ENCODE measurements at places on chromosomes 6 and 20.
A peak's percentile ranks its signal among the peaks of the same experiment; 100 is the strongest.

DNA sequence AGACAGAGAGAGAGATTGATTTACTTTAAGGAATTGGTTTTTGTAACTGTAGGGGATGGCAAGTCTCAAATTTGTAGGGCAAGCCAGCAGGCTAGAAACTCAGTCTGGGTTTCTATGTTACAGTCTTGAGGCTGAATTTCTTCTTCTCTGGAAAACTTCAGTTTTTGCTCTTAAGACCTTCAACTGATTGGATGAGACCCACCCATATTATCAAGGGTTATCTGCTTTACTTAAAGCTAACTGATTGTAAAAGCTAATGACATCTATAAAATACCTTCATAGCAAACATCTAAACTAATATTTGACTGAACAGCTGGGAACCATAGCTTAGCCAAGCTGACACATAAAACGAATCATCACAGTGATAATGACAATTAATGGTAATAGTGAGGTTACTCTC lies 22.4 kb downstream of the SLC35F1 start:
- DNase-seq: no peak

DNA sequence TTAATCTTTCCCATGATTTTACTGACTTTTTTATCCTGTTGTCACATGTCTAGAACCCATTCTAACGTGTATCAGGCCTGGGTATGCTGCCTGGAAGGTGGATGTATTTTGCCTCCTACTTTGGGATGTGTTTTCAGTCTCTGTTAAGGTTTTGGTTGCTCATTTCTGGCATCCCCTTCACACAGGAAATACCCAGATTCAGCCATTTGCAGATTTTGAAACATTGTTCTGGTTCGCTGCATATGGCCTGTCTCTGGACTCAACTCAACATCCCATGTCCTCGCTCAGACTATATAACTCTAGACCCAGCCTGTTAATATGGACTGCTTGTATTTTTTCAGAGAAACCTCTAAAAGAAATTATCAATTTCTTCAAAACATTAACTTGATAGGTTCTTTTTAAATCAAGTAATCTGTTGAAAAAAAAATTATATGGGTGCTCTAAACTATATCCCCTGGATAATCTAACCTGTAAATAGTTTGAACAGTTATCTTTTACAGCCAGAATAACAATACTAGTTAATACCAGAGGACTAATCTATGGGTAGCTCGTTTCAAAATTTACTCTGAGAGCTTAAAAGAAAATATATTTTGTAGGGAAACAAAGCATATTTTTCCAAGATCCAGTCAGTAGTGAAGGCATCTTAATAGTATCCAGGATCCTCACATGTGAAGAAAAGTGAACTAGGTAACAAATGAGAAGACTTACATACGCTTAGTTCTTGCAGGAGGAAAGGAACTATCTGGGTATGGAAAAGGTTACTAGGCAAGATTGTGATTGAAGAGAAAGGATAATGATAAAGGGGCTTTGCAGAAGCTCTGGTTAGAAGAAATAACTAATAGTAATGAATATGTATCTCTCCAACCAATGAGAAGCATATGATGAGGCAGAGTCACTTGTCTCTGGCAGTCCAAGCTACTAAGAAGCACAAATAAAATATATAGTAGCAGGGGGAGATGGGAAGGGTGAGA lies 23.4 kb upstream of the HLA-DQB1 start:
- no peak for DNase-seq

- DNase-seq: no peak
These were observed 52.3 kb downstream of the UQCC1 start for GRCh38 chr20:35359335-35359950.

- DNase-seq: no peak
These were observed 10.3 kb upstream of the MYB start for GRCh38 chr6:135170849-135171248.

DNA sequence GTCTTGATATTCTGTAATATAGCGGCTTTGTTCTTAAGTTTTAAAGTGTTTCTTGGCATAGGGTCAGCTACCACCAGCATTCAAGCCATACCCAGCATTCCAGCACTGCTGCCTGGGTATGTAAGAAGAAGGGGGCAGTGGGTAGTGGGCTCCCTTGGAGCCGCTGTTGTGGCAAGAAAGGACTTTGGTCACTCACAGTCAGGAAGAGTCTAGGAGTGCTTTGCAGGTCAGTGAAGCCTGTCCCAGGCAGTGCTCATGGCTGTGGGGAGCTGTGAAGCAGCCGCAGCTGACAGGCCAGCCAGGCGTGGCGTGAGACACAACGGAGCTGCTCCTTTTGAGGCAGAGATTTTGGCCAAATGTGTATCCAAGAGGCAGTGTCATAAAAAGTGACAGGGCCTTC lies 512.0 kb downstream of the CDKAL1 start:
- DNase-seq: no peak

DNA sequence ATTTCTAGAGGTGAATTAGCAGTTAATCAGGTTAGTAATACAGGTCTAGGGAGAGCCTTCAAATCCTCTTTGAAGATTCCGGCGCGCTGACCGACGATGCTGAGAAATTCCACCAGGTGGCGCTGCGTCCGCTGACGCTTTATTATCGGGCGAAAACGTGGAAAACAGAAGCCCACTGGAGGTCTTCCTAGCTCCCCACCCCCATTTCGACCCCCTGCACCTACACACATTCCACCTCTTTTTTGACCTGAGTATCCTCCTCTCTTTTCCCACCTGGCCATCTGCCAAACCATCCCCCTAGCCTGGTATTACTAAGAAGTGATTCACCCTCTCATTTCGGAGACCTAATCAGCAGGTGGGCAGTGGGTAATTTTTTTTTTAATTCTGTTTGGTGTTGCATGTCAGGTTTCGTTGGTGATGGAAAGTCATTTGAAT lies 65.4 kb upstream of the RIN2 start:
- DNase-seq: peak; percentile 43

- peak; percentile 42 for DNase-seq
These were observed 49.2 kb downstream of the GMDS start for GRCh38 chr6:2196079-2196679.

DNA sequence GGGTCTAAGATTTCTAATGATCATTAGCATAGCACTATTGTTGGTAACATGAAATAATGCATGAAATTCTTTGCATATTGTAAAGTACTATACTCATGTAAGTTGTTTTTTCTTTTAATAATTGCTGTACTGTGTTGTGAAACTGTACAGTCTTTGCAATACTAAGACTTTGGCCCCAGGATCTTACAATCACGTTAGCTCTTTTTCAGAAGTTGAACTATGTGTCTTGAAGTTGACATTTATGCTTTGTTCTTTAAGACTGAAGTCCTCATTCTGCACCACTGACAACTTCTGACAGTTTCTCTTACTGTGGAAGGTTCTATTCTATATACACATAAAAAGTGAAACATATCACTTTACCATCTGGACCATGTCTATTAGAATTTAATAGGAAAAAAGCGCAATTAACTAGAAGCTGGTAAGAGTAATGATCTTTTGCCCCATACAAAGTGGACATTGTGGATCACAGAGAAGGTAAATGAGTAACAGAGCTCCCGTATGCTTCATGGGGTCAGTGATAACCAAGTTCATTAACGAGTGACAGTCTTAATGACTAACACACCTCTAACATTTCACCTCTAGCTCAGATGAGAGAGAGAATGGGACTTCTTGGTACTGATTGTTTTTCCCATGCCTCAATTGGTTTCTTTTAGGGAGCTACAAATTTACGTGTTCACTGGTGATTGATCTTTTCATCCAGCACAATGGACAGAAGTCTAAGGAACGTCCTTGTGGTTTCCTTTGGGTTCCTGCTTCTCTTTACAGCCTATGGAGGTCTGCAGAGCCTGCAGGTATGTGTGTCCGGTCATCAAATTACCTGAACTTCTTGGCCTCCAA lies at the start of gene UNC93A:
TSS of gene UNC93A (plus strand) at position 530 of the 837 bp plus-strand sequence. CDS start at position 705, 175 bp downstream.
- DNase-seq: no peak

DNA sequence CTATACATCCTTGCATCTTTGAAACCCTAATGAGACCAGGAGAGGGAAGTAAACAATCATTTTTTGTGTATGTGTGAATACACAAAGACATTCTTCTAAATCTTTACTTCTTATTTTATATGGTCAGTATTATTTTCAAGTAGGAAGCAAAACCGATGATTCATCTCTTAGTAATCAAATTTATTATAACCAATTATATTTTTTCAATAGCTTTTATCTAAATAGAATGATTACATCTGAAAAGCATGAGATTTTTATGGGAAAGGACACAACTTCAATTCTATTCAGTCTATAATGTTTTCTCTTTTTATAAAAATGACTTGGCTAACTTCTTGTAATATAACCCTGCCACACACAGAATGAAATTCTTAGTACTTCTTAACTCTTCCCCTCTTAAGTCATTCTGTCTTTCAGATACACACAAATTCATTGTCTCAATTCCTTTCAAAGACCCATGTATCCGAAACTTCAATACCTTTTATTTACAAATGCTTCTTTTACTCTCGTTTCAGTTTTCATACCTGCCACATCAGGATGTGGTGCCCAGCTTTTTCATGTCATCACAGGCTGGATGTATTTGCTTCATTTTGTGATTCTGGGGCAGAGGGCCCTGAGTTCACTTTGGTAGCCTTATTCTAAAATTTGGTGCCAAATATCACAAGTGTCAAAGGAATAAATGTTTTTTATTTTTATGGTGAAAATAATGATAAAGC lies 227.0 kb downstream of the PHF3 start:
- no peak for DNase-seq

- DNase-seq: no peak
These were observed 121.5 kb upstream of the ARG1 start for GRCh38 chr6:131451321-131452144.

DNA sequence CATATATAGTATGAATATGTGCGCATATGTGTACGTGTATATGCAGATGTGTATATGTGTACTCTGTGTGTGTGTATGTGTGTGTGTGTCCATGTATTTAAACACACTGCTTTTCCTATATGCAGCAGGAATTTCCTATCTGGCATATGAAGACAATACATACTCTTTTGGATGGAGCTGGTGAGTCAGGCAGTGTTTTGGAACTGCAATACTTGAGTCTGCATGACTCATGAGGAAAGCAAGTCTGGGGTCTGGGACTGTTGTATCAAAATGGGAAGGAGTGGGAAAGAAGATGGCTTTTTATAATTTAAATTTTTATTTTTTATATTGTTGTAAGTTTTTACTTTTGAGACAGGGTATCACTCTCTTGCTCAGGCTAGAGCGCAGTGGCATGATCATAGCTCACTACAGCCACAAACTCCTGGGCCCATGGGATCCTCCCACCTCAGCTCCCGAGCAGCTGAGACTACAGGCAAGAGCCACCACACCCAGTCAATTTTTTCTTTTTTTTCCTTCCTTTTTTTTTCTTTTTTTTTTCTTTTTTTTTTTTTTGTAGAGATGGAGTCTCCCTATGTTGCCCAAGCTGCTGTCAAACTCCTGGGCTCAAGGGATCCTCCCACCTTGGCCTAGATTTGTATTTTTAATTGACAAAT lies 72.2 kb downstream of the ATXN1 start:
- DNase-seq: no peak

- no peak for DNase-seq
These were observed 414.1 kb downstream of the PHF3 start for GRCh38 chr6:64049736-64050135.

DNA sequence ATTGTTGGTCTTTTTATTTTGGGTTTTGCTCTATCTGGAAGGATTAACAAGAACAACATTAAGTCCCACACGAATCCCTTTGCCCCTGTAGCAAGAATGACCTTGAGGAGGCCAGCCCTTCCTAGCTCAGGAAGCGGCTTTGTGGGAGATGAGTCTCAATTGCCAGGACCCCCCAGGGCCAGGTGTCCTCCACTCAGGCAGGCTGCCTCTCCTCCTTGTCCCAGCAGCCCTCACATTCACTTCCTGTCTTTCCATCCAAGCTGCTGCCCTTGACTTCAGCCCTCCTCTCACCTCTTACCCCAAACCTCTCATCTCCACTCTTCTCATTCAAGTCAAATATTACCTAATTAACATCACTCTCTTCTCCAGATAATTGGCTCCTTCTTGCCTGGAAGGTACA lies 22.6 kb upstream of the SYNDIG1 start:
- no peak for DNase-seq

DNA sequence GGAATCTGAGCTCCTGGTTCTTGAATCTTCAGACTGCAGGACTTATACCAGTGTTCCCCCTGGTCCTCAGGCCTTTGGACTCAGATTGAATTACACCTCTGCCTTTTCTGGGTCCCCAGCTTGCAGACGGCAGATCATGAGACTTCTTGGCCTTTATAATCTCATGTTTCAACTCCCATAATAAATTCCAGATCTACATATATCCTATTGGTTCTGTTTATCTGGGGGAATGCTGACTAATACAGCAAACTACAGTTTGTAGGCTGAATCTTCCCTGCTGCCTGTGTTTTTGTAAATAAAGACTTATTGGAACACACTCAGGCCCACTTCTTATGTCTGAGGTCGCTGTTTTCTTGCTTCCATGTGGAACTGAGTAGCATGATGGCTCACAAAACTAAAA lies 184.7 kb downstream of the HDGFL1 start:
- DNase-seq: no peak

DNA sequence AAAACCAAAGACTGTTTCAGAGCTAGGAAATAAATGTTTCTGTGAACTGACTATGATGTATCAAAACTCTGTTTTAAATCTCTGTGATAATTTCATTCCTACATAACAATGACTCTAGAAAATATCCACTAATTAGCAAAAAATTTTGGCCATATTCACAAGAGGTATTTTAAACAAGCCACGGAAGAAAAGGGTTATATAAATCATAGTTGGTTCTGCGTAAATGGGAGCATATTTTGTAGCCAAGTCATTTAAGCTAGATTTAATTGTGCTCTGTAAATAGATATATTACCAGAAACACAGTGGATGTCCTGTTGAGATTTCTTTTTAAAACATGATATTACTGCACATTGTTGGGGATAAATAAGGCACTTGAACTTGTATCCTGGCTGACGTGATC lies 416.5 kb upstream of the PLCB4 start:
- no peak for DNase-seq

DNA sequence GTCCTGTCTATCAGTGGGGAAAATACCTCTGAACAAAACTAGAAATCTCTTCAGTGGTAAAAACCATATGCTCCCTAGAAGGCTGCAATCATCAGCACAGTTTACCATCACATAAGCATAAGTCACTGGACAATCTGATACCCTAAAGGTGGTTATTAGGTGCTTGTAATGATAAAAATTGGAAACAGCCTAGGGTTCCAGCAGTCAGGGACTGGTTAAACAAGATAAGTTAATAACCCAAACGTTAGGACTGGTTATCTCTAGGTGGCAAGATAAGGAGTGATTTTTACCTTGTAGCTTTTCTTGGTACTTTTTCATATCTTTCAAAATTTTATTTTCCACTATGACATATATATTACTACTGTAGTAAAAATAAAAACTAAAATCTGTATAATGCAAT lies 11.0 kb downstream of the ECI2 start:
- DNase-seq: no peak

DNA sequence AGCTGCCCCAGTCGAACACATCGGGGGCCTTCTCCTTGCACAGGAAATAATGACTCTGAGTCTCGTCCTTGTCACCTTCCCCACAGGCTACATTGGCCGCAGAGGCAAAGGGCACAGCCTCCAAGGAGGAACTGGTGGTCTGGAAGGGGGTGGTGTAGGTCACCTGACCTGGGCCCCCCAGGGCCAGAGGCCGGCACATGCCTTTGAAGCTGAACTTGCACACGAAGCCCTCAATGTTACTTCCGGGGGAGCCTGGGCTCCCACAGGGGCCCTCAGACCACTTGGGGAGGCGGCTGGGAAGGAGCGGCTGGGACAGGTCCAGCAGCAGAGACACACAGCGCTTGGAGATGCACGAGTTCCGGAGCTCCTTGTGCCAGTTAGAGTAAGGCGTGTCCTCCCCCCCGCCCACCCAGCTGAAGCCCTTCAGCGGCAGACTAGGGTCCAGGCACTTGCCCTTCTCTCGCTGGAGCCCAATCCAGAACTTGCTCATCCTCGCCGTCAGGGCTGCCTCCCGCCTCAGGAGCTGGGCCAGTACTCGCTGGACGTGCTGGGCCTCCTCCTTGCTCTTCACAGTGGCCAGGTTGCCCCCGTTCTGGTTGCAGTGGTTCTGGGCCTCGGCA lies 578 bp downstream of the CD93 start:
- no peak for DNase-seq

Data from BE2C (cell line).